ENCODE measurements at places on chromosomes 16 and 17. TPM values are rescaled to one million over a fixed set of nuclear protein-coding genes. Genes with fewer than 3 reads are reported as not detected.

- DNase-seq: no peak
Measured at GRCh38 chr17:74276051-74276476, 2.0 kb downstream of the DNAI2 start.

- peak; percentile 83 for DNase-seq
Measured at GRCh38 chr16:67430977-67431774, at the start of gene HSD11B2. TSS of gene HSD11B2 (plus strand) at chr16:67431121. CDS start at chr16:67431249, 128 bp downstream.

- DNase-seq: no peak
Measured at GRCh38 chr16:8958344-8959167, 5.2 kb downstream of the USP7 start.

GRCh38 chr16:10737068-10737625, 6.5 kb upstream of the NUBP1 start:
- peak; percentile 52 for DNase-seq

GRCh38 chr16:69888005-69888590, 63.0 kb upstream of the CLEC18A start:
- DNase-seq: no peak

DNA sequence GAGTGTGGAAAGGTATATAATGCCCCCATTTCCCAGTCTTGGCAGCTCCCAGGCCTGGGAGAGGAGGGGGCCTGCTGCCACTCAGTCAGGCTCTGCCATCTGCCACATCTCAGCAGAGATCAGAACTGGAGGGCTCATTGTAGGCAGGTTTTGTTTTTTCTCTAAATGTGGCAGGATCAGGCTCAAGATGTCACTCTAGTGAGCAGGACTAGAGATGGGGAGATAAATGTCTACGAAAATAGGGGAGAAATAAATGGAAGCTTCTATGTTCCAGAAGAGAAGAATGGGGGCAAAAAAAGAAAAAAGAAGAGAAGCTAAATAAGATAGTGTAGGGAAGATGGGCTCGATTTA, 13.9 kb downstream of the NXPH3 start:
- DNase-seq: no peak

DNA sequence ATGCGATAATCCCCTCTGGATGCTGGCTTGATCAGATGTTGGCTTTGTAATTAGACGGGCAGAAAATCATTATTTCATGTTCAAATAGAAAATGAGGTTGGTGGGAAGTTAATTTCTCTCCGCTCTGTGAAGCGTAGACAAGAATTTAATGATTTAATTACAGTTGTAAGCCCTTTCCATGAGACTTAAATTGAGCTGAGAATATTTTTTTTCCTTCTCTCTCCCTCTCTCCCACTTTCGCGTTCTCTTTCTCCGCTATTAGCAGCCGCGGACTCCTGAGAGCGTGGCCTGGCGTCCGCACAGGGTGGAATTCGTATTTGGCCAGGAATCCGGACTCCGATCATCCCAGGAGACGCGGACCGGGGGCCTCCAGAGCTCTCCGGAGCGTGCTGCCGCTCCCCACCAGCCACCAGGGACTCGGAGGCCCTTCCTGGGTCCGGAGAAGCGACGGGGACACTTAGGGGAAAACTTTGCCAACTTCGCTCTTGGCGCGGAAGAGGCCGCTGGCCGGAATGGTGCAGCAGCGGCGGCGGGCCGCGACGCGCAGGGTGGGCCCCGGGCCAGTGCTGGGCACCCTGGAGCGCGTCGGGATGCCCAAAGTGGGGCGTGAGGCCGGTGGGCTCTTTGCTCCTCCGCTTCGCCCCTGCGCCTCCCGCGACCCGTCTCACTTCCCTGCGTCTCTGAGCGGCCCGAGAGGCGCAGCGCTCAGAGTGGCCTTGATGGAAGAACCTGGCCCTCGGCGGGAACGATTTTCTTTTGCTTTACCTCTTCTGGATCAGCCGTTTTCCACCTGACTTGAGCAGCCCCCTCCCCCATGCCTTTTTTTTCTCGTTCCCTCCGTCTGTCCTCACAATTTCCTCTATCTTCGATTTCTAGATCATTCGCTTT, 3.6 kb upstream of the IRX3 start:
- DNase-seq: no peak

GRCh38 chr17:49516180-49516579, 21.1 kb downstream of the NGFR start:
- peak; percentile 22 for DNase-seq

GRCh38 chr16:77663711-77664110, 58.6 kb upstream of the NUDT7 start:
- DNase-seq: no peak

DNA sequence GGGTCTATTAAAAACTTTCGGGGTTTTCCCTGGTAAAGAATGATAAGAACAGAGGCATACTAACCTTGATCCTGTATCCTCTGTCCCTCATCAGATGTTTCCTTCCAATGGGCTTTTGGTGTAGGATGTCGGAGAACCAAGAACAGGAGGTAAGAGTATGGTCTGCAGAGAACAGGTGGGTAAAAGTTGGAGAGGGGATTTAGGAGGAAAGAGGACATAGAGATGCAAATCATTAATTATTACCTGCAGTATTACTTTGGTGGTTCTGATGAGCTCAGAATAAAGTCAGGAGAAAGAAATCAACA, 4.3 kb downstream of the SNX11 start:
- no peak for DNase-seq

DNA sequence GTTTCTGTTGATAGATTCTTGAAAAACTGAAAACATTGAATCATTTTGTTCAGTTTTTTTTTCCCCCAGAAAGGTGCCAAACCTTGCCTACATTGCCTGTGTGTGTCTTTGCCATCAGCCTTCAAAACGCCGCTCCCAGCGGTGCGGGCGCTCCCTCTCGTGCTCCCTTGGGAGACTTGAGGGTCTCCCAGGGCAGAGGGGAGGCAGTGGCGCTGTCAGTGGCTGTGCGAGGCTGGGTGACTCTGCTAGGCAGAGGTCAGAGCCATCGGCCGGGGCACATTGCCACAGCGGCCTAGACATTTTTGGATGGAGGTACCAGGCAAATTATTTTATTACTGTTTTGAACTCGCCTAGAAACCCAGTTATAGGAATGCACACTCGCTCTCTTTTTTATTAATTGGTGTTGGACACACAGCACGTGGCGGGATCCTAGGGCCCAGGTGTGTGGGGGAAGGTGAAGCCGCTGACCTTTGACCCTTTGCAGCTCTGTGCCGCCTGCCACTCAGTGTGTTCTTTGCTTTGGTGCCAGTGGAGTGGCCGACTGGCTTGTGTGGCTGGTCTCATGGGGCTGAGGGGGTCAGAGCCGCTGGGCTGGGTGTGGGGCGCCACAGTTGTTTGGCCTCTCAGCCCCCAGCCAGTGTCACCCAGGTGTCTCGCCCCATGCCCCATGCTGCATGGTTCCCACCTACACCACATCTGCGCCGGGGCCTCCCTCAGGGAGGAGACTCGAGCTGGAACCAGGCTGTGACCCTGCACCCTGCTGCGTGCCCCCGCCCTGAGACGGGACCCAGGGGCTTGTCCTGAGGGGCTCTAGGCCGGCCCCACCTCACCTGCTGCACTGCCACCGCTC, 115.7 kb downstream of the BANP start:
- no peak for DNase-seq

GRCh38 chr17:50412188-50412732, 13.8 kb upstream of the ACSF2 start:
- no peak for DNase-seq

DNA sequence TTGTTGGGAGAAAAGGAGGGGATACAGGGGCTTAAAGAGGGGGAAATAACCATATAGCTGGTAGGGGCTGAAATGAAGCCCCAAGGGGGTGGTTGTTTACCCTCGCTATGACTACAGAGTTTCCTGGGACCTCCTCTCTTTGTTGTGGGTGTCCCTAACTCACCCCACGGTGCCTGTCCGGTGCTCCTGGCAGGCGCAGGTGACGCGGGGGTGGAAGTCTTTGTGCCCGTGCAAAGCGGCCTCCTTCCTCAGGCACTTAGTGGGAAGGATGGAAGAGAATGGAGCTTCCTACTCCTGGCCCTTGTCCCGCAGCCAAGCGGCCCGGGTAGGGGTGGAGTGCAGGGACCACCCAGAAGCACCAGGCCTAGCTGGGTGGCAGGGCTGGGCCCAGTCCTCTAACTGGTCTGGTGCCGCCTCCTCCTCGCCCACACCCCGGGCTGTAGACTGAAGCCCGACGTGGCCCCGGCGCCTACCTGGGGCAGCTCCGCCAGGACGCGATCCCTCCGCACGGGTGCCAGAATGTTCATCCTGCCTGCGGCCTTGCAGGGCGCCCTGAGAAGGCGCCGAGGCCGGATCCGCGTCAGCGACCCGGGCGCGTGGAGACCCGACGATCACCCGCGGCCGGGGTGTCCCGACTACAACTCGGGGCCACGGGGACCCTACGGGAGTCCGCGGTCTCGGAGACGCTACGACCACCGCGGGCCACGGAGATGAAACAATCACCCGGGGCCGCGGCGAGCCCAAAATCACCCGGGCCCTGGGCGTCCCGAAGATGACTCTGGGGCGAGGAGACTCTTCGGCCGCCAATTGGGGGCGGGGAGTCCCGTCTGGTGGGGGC, 709 bp downstream of the RAB34 start:
- no peak for DNase-seq

GRCh38 chr16:85072947-85073346, 39.3 kb downstream of the CIBAR2 start:
- DNase-seq: no peak

DNA sequence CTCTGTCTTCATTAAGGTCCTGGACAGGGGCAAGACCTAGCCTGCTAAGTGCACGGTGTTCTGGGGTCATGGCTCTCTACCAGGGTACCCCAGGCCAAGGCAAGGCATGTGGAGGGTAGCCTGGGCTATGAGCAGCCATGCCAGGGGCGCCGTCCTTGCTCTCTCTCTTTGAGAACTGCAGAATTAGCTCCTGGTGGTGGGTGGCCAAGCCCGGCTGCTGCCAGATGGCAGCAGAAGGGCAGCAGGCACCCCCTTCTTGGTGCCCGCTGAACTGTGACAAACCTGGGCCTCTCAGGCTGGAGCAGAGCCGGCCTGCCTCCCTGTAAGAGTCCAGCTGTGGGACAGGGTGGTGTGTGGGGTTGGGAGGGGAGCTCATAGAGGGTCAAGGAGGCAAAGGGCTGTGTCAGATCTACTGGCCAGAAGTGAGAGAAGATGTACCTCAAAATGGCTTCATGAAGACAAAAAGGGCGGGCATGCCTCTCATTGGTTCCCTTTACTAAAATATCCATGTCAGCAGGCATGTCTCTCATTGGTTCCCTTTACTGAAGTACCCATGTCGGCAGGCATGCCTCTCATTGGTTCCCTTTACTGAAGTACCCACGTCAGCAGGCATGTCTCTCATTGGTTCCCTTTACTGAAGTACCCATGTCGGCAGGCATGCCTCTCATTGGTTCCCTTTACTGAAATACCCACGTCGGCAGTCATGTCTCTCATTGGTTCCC, 81.7 kb upstream of the SDK2 start:
- DNase-seq: no peak

GRCh38 chr16:86882586-86883280, 304.4 kb downstream of the FOXL1 start:
- DNase-seq: peak; percentile 57

GRCh38 chr17:72462814-72463213, 342.0 kb downstream of the SOX9 start:
- DNase-seq: no peak

- no peak for DNase-seq
Measured at GRCh38 chr16:2704166-2704982, 15.7 kb downstream of the PRSS27 start.

The SLC5A10 gene
- total RNA-seq: not detected

The CRK gene
- total RNA-seq: 164 TPM

The MRPS23 gene
- 30.2 TPM for total RNA-seq

Measured in frontal cortex (tissue), 4 donors.